ENCODE measurements at places on chromosomes 4 and X. TPM values are rescaled to one million over a fixed set of nuclear protein-coding genes. Genes with fewer than 3 reads are reported as not detected.

GRCh38 chr4:177401658-177402273, 40.5 kb downstream of the AGA start:
- no peak overlapping the region for H3K27ac ChIP-seq
- no peak overlapping the region for H3K4me3 ChIP-seq
- peaks cover 6% of the 10 kb centered on the region for H3K36me3 ChIP-seq
- no peaks in the 10 kb centered on the region for H3K4me1 ChIP-seq
- H3K27me3 ChIP-seq, result no peaks in the 10 kb centered on the region

DNA sequence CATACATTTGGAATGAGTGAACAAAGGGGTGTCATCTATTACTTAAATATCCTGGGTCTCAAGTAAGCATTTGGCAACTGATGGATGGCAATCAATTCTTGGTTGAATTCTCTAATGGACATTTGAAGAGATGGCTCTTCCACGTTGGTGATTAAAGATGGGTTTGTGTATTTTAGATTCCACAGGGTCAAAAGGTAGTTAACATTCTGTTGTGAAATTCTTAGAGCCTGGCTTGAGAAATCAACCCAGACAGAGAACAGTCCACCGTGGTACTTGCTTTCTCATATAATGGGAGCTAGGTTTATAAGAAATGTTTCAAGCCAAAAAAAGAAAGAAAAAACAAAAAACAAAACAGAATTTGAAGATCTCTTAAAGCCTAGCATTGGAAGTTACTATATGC, 355.9 kb upstream of the PITX2 start:
- DNase-seq, result no peak
- H3K4me3 ChIP-seq, result no peak overlapping the region
- H3K36me3 ChIP-seq, result no peaks in the 10 kb centered on the region
- no peaks in the 10 kb centered on the region for H3K27me3 ChIP-seq

DNA sequence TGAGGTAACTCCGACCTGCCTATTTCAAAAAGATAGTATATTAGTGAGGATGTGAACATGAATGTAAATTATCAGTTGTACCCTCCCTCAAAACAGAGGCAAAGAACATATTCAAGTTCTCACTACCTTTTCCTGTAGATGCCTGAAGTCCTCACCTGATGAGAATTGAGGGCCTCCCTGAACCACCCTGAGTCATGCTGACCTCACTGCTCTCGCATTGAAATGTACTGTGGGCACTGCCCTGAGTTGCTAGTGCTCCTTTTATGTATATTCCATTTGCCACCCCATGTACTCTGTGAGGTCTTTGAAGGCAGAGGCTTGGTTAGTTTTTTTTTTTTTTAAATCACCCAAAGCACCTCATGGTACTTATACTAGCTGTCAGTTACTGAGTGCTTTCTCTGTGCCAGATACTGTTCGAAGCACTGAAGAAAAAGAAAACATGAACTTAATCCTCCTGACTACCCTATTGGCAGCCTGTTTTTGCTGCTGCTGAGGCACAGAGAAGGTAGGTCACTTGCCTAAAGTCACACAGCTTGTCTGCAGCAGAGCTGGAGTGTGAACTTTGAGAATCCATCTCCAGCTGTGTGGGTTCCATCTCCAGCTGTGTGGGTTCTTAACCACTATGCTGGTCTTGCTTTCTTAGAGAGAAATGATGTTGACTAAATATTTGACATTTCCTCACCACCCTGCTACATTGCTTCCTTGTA, 253.1 kb upstream of the GPC4 start:
- no peak overlapping the region for H3K27ac ChIP-seq
- H3K4me3 ChIP-seq, result no peak overlapping the region
- DNase-seq, result no peak

- no peak overlapping the region for H3K27ac ChIP-seq
- H3K27me3 ChIP-seq, result no peaks in the 10 kb centered on the region
- H3K4me1 ChIP-seq, result peaks cover 16% of the 10 kb centered on the region
- no peak for DNase-seq
- H3K36me3 ChIP-seq, result no peaks in the 10 kb centered on the region
These were observed 211.5 kb downstream of the CHRDL1 start for GRCh38 chrX:110584083-110584482.

DNA sequence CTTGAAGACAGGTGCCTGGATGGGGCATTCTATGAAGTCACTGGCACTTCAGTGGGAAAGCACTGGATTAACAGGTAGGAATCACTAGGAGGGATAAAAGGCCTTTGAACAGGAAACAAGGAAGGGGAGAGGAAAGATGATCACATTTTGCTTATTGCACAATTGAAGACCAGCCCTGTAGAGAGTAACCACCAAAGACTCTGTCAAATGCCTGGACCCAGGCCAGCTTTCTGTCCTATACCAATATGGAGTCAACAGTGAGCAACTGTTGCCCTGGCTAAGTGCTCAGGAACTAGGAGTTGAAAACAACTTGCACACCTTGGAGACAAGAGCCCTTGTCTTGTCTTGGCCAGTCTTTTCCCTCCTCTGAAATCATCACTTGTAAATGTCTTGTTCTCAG, 14.1 kb upstream of the RTL3 start:
- no peak overlapping the region for H3K27ac ChIP-seq
- H3K27me3 ChIP-seq, result no peaks in the 10 kb centered on the region
- H3K36me3 ChIP-seq, result no peaks in the 10 kb centered on the region
- H3K4me3 ChIP-seq, result no peak overlapping the region
- DNase-seq, result no peak

GRCh38 chr4:152459326-152459725, 76.6 kb downstream of the FBXW7 start:
- no peaks in the 10 kb centered on the region for H3K27me3 ChIP-seq
- no peak overlapping the region for H3K4me3 ChIP-seq
- H3K36me3 ChIP-seq, result no peaks in the 10 kb centered on the region
- no peak for DNase-seq

GRCh38 chrX:75784680-75785491, at the start of gene MAGEE2:
TSS of gene MAGEE2 (minus strand) at chrX:75785254. CDS start at chrX:75785051, 203 bp downstream.
- no peak for DNase-seq
- H3K36me3 ChIP-seq, result peaks cover under 1% of the 10 kb centered on the region
- H3K27ac ChIP-seq, result no peak within 1 kb of the TSS
- no peak within 1 kb of the TSS for H3K4me3 ChIP-seq
- no peaks in the 10 kb centered on the region for H3K4me1 ChIP-seq

- H3K4me1 ChIP-seq, result no peaks in the 10 kb centered on the region
- no peak for DNase-seq
- H3K27me3 ChIP-seq, result no peaks in the 10 kb centered on the region
- peaks cover 4% of the 10 kb centered on the region for H3K36me3 ChIP-seq
- no peak overlapping the region for H3K4me3 ChIP-seq
These were observed 196.1 kb downstream of the ZNF330 start for GRCh38 chr4:141416677-141417363.

DNA sequence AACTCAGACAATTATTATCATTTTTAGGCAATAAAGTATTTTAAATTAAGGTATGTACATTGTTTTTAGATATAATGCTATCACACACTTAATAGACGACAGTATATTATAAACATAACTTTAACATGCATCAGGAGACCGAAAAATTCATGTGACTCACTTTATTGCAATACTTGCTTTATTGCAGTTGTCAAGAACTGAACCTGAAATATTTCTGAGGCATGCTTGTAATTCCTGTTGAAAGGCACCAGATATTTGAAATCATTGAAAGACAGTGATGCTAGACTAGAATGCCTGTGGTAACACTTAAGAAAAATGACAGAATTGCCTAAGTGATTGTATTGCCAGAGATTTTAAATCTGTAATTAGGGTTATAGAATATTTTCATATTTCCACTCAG, 175.6 kb upstream of the MAGEB2 start:
- no peak overlapping the region for H3K4me3 ChIP-seq
- no peaks in the 10 kb centered on the region for H3K4me1 ChIP-seq
- DNase-seq, result no peak

GRCh38 chr4:108486046-108486445, 134.3 kb upstream of the RPL34 start:
- H3K36me3 ChIP-seq, result no peaks in the 10 kb centered on the region
- no peaks in the 10 kb centered on the region for H3K4me1 ChIP-seq
- no peak overlapping the region for H3K27ac ChIP-seq
- no peak overlapping the region for H3K4me3 ChIP-seq
- no peaks in the 10 kb centered on the region for H3K27me3 ChIP-seq

- no peak for DNase-seq
- H3K36me3 ChIP-seq, result no peaks in the 10 kb centered on the region
- H3K4me3 ChIP-seq, result no peak overlapping the region
- no peaks in the 10 kb centered on the region for H3K4me1 ChIP-seq
These were observed 27.8 kb upstream of the SORBS2 start for GRCh38 chr4:185839770-185840169.

DNA sequence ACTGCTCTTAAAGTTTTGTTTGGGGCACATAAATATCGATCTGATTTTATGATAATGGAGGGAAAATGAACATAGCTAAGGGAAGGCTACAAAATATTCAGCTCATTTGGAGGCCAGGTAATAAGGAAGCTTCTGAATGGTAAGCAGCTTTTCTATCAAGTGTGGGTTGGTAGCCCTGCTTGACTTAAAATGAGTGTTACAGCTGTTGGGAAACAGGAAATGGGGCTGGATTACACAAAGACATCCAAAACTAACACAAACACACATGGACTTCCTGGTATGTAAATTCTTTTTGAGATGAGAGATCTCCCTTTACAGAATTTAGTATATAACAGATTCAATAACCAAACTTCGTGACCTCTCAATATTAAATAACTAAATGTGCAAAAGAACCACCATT, 58.0 kb downstream of the FGF16 start:
- H3K4me3 ChIP-seq, result no peak overlapping the region
- H3K27me3 ChIP-seq, result no peaks in the 10 kb centered on the region
- no peak for DNase-seq
- peaks cover 3% of the 10 kb centered on the region for H3K36me3 ChIP-seq

DNA sequence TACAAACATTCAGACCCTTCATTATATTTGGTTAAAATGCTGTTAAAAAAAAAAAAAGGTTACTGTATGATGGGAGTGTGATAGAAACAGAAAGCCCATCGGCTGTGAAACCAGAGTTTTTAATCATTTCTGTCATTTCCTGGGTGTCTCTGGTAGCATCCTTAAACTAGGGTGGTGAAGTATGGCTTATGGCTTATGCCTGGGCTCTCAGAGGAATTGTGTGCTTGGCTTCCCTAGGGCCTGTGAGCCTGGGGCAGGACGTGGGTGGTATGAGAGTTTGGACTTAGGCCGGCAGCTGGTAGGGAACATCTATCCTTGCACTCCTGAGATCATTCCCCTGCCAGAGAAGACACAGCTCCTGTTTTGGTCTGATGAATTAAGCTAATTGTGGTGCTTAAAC, 52.2 kb downstream of the DCUN1D4 start:
- no peaks in the 10 kb centered on the region for H3K27me3 ChIP-seq
- DNase-seq, result no peak
- no peak overlapping the region for H3K4me3 ChIP-seq

DNA sequence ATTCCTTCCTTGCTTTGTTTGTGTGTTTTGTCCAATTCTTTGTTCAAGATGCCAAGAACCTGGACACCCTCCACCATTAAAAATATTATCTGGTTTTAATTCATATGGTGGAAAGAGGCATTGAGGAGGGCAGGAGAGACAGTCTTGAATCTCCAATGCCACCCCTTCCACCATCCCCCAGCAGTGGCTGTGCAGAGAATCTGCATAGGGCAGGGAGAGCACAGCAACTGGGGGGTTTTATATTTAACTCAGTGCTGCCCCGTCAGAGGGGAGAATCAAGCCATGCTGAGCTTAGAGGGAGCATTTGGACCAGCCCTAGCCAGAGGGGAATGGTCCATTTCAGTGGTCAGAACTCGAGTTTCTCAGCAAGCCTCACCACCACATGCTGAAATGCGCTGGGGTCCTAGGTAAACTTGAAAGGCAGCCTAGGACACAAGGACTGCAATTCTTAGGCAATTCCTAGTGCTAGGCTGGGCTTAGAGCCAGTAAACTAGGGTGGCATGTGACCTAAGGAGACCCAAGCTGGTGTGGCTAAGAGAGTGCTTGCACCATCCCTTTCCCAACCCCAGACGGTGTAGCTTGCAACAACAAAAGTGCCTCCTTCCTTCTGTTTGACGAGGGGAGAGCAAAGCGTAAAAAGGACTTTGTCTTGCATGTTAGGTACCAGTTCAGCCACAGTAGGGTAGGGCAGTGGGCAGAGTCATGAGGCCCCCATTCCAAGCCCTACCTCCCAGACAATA, 34.2 kb downstream of the CCDC158 start:
- no peak overlapping the region for H3K4me3 ChIP-seq
- no peak overlapping the region for H3K27ac ChIP-seq
- peaks cover 34% of the 10 kb centered on the region for H3K27me3 ChIP-seq
- no peaks in the 10 kb centered on the region for H3K4me1 ChIP-seq
- no peak for DNase-seq
- H3K36me3 ChIP-seq, result peaks cover 3% of the 10 kb centered on the region

DNA sequence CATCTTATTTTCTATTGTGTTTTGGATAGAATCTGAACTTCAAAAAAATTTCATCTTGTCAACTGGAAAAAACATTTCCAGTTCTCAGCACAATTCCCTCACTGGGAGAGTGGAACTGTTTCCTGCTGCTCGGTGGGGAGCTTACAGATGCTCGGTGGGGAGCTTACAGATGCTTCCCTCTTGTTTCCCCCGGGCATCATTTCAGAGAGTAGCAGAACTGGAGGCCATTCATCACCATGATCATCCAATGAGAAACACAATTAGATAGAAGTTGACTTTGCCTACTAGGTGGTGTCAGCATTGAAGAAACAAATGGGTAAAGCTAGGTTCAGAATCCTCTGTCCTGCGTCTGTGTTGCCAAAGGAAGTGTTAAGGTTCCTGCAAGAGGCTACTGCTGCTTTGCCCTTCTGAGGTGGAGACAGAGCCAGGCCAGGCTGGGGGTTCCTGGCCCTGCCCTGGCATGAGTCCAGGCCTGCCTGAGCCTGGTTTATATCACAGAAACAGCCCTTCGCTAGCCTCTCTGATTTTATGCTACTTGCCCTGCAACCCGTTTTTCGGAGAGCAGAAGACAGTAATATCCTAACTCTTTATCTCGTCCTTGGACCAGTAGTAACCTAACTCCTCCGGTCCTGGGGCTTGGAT, 70.6 kb downstream of the TAPT1 start:
- DNase-seq, result no peak
- H3K27me3 ChIP-seq, result peaks cover 11% of the 10 kb centered on the region
- peak overlapping the region; percentile 53 for H3K27ac ChIP-seq
- no peaks in the 10 kb centered on the region for H3K36me3 ChIP-seq
- H3K4me3 ChIP-seq, result no peak overlapping the region
- H3K4me1 ChIP-seq, result peaks cover 12% of the 10 kb centered on the region

GRCh38 chrX:110212299-110212698, 105.6 kb downstream of the AMMECR1 start:
- H3K27me3 ChIP-seq, result no peaks in the 10 kb centered on the region
- no peak for DNase-seq
- no peak overlapping the region for H3K27ac ChIP-seq
- H3K36me3 ChIP-seq, result peaks cover 3% of the 10 kb centered on the region
- no peak overlapping the region for H3K4me3 ChIP-seq

- no peak for DNase-seq
- no peaks in the 10 kb centered on the region for H3K4me1 ChIP-seq
- H3K27me3 ChIP-seq, result no peaks in the 10 kb centered on the region
- H3K27ac ChIP-seq, result no peak overlapping the region
These were observed 64.4 kb downstream of the CXCL13 start for GRCh38 chr4:77669946-77670590.

GRCh38 chr4:142405021-142405694, 440.9 kb downstream of the INPP4B start:
- H3K4me1 ChIP-seq, result peaks cover 43% of the 10 kb centered on the region
- DNase-seq, result peak; percentile 6
- no peaks in the 10 kb centered on the region for H3K36me3 ChIP-seq

Gene SPANXB1
- not detected for total RNA-seq

Gene SLC9A7
- 4.3 TPM for total RNA-seq

Gene ASB12
- total RNA-seq, result 0.61 TPM

Gene CYP4V2
- 6.4 TPM for total RNA-seq

Data from neural crest cell (in vitro differentiated cells).